Smooth muscle cell of the pulmonary artery (primary cell): ENCODE measurements at places on chromosomes 5 and 9. TPM values are rescaled to one million over a fixed set of nuclear protein-coding genes. Genes with fewer than 3 reads are reported as not detected.

SNX24 gene
- 14.5 and 16.2 TPM in 2 replicates for total RNA-seq

IER5L gene
- total RNA-seq, result 58.8 and 71.8 TPM in 2 replicates

ALDH1A1 gene
- 2.8 and 14.7 TPM in 2 replicates for total RNA-seq

AIF1L gene
- total RNA-seq, result 0.46 and 1.2 TPM in 2 replicates

SLC34A3 gene
- total RNA-seq, result not detected in 2 replicates

HTR4 gene
- 0.07 and 3.3 TPM in 2 replicates for total RNA-seq

FOXI1 gene
- total RNA-seq, result not detected in 2 replicates

STPG3 gene
- total RNA-seq, result not detected in 2 replicates

SLC28A3 gene
- 0.36 and 0.46 TPM in 2 replicates for total RNA-seq

NUTM2F gene
- total RNA-seq, result not detected in 2 replicates

SEC24A gene
- 45.2 and 57.4 TPM in 2 replicates for total RNA-seq

FGF1 gene
- 4.1 and 10.4 TPM in 2 replicates for total RNA-seq

TAF11L5 gene
- not detected in 2 replicates for total RNA-seq

ZNF474 gene
- total RNA-seq, result 0.26 and 0.66 TPM in 2 replicates

OR1K1 gene
- not detected in 2 replicates for total RNA-seq

SLC6A19 gene
- total RNA-seq, result not detected in 2 replicates

ISL1 gene
- total RNA-seq, result 0.03 and 0.20 TPM in 2 replicates

TUT7 gene
- total RNA-seq, result 29.3 and 37.4 TPM in 2 replicates

MARCOL gene
- total RNA-seq, result not detected in 2 replicates

RNF180 gene
- total RNA-seq, result 6.0 and 7.6 TPM in 2 replicates

HAVCR2 gene
- total RNA-seq, result 0.33 and 0.39 TPM in 2 replicates

FAT2 gene
- 0.07 and 0.26 TPM in 2 replicates for total RNA-seq

VCAN gene
- 2,405 and 2,757 TPM in 2 replicates for total RNA-seq

TXNDC8 gene
- total RNA-seq, result not detected in 2 replicates

PCDHB13 gene
- total RNA-seq, result 0.59 and 1.8 TPM in 2 replicates

DND1 gene
- total RNA-seq, result 0.07 and 0.13 TPM in 2 replicates

HABP4 gene
- 12.1 and 15.8 TPM in 2 replicates for total RNA-seq

PMPCA gene
- 39.4 and 45.8 TPM in 2 replicates for total RNA-seq

DNAJC21 gene
- total RNA-seq, result 23.5 and 29.1 TPM in 2 replicates

BAAT gene
- 0.07 TPM in 1 of 2 replicates, not detected in the other for total RNA-seq
